ENCODE measurements at places on chromosomes 5 and 9. TPM values are rescaled to one million over a fixed set of nuclear protein-coding genes. Genes with fewer than 3 reads are reported as not detected.
A peak's percentile ranks its signal among the peaks of the same experiment; 100 is the strongest.

GAS1 gene
- 3.4 TPM for total RNA-seq

PRRT1B gene
- 0.29 TPM for total RNA-seq

FGFR4 gene
- 0.98 TPM for total RNA-seq

LYSMD3 gene
- total RNA-seq: 8.0 TPM

SPINK5 gene
- total RNA-seq: not detected

MARCOL gene
- 0.21 TPM for total RNA-seq

PCDHA1 gene
- total RNA-seq: not detected

LRRTM2 gene
- total RNA-seq: 12.0 TPM

QRFP gene
- total RNA-seq: 1.7 TPM

IFNK gene
- 2.6 TPM for total RNA-seq

IL3 gene
- total RNA-seq: not detected

DNA sequence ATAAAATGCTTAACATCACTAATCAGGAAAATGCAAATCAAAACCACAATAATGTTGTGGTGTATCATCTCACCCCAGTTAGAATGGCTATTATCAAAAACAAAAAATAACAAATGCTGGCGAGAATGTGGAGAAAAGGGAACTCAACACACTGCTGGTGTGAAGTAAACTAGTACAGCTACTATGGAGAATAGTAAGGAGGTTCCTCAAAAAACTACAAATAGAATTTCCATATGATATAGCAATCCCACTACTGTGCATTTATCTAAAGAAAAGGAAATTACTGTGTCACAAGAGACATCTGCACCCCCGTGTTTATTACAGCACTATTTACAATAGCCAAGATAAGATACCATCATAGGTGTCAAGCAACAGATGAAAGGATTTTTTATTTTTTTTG, 214.5 kb upstream of the RASA1 start:
- no peak for ATAC-seq

DNA sequence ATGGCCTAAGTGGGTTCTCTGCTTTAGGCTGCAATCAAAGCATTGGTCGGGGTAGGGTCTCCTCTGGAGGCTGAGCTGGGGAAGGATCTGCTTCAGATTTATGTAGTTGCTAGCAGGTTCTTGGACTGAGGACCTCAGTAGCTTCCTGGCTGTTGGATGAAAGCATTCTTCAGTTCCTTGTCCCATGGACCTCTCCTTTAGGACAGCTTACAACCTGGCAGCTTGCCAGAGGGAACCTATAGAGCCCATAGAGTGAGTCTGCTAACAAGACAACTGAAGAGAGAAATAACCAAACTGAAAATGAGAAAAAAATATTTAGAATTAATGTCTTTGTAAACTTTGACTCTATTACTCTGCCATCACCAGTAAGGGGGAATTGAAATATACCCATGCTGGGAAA, 12.4 kb downstream of the MRPS30 start:
- ATAC-seq: no peak

DNA sequence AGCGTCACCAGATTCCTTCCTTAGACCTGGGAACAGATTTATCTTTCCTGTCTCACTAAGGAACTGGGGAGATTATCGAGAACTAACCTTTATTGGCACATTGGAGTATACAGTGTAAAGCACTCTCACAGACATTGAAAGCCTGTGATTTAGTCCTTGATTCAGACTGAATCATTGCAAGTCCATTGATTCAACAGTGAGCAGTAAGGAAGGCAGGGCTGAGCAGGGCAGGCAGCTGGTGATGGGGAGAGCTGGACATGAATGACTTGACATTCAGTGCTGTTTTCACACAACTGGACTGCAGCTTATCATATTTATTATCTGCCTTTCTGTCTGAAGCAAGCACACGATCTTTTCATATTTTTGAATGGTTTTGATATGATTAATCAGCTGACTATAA, 16.2 kb downstream of the ISOC1 start:
- peak; percentile 48 for ATAC-seq

GRCh38 chr9:133518706-133519449, 5.9 kb downstream of the MYMK start:
- no peak for ATAC-seq

- ATAC-seq: no peak
Observed at GRCh38 chr5:100746730-100747129, 156.4 kb downstream of the ST8SIA4 start.

- no peak for ATAC-seq
Observed at GRCh38 chr9:7579351-7579750, 220.2 kb downstream of the DMAC1 start.

DNA sequence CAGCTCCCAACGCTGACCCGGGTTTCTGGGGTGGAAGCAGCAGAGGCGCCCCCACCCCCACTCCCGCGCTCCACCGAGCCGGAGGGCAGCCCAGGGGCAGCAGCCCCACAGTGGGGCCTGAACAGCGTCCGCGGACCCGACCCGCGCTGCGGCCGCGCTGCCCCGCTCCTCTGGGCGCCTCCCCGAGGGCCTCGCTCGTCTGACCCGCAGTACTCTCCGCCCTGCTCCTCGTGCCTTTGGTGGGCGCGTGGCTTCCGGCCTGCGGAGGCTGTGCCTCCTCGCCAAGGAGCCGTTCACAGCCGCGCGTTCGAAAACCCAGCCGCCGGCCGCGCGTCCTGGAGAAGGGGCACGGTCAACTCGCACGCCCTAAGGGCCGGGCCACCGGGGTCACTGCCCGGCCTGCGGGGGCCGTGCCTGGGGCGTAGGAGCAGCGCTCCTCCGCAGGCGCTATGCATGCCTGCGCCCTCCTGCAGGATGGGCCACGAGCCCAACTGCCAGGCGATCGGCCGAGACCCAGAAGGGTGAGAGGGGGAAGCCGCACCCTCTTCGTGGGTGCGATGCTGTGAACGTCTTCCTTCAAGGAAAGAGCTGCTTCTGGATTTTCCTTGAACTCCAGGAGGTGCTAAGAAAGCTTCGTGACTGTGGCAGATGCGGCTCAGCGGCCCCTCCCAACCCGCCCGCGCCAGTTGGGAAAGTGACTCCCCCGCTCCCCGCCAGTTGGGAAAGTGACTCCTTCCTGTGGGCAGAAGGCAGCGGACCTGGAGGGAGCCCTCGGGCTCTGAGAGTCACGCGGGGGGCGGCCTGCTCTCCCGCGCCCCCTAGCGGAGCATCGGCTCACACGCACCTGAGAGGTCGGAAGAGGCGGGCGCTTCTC, 82.7 kb downstream of the HSD17B3 start:
- ATAC-seq: peak; percentile 50

GRCh38 chr9:136684339-136684738, 2.9 kb downstream of the AGPAT2 start:
- no peak for ATAC-seq

DNA sequence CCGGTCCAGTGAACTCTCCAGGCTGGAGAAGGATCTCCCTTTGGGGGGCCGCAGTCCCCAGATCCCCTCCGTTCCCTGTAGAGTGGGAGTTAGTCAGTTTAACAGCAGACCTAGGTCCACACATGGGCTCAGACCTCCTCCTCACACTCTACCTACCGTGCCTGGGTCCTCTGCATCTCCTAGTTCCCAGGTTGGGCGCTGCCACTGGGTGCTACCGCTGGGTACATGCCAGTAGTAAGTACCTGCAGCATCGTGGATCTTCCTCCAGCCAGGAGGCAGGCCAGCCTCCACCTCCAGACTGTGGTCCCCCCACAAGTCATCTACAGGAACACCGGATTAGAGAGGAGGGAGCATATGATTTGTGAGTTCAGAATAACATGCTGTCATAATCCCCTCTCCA, 802 bp downstream of the APBB3 start:
- ATAC-seq: no peak

DNA sequence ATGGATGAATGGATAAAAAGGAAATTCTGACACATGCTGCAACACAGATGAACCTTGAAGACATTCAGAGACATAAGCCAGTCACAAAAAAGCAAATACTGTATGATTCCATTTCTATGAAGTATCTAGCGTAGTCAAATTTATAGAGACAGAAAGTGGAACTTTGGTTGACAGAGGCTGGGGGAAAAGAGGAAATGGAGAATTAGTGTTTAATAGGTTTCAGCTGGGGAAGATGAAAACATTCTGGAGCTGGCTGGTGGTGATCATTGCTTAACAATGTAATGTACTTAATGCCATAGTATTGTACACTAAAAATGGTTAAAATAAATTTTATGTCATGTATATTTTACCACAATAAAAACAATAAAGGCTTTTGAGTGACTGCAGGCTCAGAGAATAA, 24.2 kb downstream of the PPIC start:
- no peak for ATAC-seq

DNA sequence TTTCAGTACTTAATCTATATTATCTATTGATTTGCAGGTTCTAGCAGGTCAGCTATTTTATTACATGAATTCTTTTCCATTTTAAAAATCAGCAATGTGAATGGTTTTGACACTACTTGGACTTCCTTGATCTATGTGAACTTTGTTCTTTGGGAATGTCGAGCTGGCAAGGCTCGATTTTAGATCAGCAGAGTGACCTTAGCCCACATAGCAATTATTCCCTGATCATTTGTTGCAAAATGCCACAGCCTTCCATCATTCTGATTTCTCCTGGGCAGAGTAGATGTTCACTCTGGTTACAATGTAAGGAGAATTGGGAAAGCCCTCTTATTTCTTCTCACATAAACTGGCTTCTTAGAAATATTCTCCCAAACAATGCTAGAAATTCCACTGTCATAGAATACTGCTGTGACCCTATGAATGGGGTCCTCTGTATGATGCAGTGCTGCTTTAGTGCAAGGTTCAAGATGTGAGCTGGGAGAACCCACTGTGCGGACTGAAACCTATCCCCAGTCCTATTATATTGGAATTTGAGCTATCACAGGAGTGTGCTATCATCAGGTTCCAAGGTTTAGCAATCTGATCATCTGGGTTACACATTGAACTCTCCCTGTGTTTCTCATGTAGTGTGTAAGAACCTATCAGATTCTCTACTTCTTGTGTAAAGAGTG, 15.7 kb upstream of the GDA start:
- ATAC-seq: no peak

- ATAC-seq: peak; percentile 44
Observed at GRCh38 chr9:106889061-106889590, 26.2 kb downstream of the ZNF462 start.

DNA sequence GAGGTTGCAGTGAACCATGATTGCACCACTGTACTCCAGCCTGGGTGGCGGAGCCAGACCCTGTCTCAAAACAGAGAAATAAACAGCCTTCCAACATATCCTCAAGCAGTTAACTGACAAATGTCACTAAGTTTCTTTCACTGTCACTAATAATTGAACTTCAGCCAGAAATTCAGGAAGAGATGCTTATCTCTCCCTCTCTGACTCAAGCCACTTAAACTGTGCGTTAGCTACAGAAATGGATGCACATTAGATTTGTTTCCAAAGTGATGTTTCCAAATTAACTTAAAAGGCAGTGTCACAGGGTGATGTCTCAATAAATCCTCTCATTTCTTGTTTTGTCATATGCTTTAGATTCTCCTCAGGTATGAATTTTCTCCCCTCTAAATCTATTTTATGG, 164.9 kb downstream of the KDM4C start:
- no peak for ATAC-seq

DNA sequence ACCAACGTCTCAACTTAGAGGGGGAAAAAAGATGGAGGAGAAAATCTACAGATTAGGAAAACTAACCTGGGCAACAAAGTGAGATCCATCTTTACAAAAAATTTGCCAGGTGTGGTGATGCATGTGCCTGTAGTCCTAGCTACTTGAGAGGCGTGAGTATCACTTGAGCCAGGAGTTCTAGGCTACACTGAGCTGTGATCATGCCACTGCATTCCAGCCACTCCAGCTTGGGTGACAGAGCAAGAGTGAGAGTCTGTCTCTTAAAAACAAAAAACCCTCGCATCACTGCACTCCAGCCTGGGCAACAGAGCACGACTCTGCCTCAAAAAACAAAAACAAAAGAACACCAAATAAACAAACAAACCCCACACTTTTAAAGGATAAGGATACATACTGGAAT, 98.1 kb upstream of the NR5A1 start:
- ATAC-seq: no peak

GRCh38 chr9:12876872-12877271, 102.1 kb downstream of the LURAP1L start:
- ATAC-seq: no peak

GRCh38 chr5:125746917-125747316, 676.3 kb upstream of the GRAMD2B start:
- no peak for ATAC-seq

- ATAC-seq: no peak
Observed at GRCh38 chr5:5318426-5319190, 103.9 kb upstream of the ICE1 start.

- no peak for ATAC-seq
Observed at GRCh38 chr5:93995126-93995621, 253.8 kb upstream of the POU5F2 start.

- no peak for ATAC-seq
Observed at GRCh38 chr5:120043431-120043830, 414.1 kb downstream of the FAM170A start.

- no peak for ATAC-seq
Observed at GRCh38 chr9:75085640-75086039, 2.3 kb downstream of the NMRK1 start.

- no peak for ATAC-seq
Observed at GRCh38 chr9:132365986-132366385, 11.2 kb upstream of the SETX start.

- no peak for ATAC-seq
Observed at GRCh38 chr5:97501965-97502305, 318.9 kb upstream of the RIOK2 start.

GRCh38 chr9:90420768-90421513, 221.7 kb downstream of the DIRAS2 start:
- ATAC-seq: no peak

DNA sequence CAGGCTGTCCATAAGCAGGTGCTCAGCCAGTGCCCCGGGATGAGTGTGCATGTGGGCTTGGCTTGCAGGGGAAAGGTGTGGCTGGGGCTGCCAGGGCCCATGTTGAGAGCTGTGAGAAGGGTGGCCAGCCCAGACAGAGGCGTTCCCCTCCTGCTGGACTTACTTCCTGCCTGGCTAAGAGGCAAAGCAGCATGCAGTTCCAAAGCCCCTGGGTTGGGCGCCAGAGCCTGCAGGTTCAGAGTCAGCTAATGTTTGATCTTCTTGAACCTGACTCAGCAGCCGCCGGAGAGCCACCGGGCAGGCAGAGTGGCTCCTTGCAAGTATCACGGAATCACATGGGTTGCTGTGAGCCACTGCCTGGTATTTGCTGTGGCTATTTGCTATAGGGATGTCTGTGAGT, 168.4 kb upstream of the MAP1B start:
- ATAC-seq: peak; percentile 84

DNA sequence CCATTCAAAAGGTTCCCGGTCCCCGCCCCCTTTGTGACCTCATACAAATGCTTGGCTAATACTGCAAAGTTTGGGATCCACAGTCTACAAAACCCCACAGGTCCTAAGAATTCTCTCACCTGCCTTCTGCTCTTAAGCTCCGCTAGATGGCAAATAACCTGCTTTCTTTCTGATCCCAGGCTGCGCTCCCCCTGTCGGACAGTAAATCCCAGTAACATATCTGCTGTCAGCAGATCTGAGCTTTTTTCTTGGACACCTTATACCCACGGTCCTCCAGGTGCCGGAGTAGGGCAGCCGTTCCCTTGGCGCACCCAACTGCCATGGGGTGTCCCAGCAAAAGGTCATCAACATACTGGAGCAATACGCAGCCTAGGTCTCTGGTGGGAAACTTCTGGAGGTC, 39.0 kb upstream of the PPP1R26 start:
- ATAC-seq: no peak

Data from motor neuron (in vitro differentiated cells).